ENCODE measurements at places on chromosomes 2 and 18. TPM values are rescaled to one million over a fixed set of nuclear protein-coding genes. Genes with fewer than 3 reads are reported as not detected.

The GRHL1 gene
- polyA plus RNA-seq, result 13.5 TPM

The SCG2 gene
- not detected for polyA plus RNA-seq

DNA sequence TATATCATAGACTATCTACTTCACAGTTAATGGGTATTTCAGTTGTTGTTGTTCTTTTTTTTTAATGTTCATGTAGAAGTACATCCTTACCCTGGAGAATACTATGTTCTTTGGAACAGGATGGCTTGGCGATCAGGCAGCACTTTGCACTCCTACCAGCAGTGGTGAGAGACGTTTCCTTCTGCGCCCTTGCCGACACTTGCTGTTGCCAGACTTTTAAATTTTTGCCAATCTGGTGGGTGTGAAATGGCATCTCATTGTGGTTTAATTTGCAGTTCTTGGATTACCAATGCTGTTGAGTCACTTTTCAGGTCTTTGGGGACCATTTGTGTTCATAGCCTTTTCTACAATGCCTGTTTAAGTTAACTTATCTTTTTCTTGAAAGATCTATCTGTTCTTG lies 197.3 kb downstream of the SH3RF3 start:
- H3K4me1 ChIP-seq, result no peaks in the 10 kb centered on the region
- H3K4me3 ChIP-seq, result no peak overlapping the region
- no peaks in the 10 kb centered on the region for H3K36me3 ChIP-seq
- no peak overlapping the region for H3K27ac ChIP-seq

DNA sequence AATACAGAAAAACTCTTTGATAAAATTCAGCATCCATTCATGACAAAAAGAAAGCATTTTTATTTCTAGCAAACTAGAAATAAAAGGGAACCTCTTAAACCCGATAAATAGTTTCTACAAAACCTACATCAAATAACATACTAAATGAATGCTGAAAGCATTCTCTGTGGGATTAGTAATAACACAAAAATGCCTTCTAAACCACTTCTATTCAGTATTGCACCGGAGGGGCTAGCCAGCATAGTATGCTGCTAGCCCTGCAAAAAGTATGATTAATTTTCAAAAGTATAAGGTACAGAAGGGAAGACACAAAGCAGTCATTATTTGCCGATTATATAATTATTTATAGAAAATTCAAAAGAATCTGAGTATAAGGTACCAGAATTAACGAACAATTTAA lies 145.2 kb downstream of the DTNB start:
- no peaks in the 10 kb centered on the region for H3K27me3 ChIP-seq
- no peak for DNase-seq
- H3K27ac ChIP-seq, result no peak overlapping the region
- no peak overlapping the region for H3K4me3 ChIP-seq

The TEKT4 gene
- not detected for polyA plus RNA-seq

The EVX2 gene
- polyA plus RNA-seq, result not detected

DNA sequence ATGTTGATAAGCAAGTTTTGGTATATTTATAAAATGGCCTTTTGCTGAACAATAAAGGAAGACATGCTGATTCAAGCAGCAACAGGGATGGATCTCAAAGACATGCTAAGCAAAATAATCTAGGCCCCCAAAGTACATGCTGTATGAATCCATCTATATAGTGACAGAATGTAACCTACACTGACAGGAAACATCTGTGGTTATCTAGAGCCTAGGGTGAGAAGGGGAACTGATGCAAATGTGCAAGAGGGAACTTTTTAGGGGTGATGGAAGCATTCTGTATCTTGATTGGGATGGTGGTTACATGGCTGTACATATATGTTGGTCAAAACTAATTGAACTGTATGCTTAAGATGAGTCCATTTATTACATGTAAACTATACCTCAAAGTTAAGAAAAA lies 24.2 kb downstream of the CNRIP1 start:
- H3K27ac ChIP-seq, result no peak overlapping the region
- H3K27me3 ChIP-seq, result no peaks in the 10 kb centered on the region
- no peak for DNase-seq
- H3K4me1 ChIP-seq, result no peaks in the 10 kb centered on the region
- no peaks in the 10 kb centered on the region for H3K36me3 ChIP-seq

DNA sequence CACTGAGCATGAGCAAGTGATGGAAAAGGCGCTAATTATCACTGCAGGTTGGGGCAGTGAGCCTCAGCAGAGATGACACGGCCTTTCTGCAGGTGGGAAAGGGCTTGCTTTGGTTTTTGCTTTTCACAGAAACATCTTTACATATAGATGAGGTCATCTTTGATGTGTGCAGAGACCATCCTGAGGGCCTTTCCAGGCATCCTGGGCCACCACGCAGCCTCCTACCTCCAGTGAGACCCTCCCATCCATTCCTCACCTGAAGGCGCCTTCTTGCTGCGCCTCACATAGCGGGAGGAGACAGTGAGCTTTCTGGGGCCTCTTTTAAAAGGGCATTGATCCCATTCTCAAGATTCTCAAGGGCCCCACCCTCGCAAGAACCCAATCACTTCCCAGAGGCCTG lies 235.3 kb upstream of the RAB6C start:
- peaks cover 1% of the 10 kb centered on the region for H3K27me3 ChIP-seq
- H3K36me3 ChIP-seq, result no peaks in the 10 kb centered on the region
- DNase-seq, result no peak
- H3K4me1 ChIP-seq, result no peaks in the 10 kb centered on the region
- no peak overlapping the region for H3K4me3 ChIP-seq

DNA sequence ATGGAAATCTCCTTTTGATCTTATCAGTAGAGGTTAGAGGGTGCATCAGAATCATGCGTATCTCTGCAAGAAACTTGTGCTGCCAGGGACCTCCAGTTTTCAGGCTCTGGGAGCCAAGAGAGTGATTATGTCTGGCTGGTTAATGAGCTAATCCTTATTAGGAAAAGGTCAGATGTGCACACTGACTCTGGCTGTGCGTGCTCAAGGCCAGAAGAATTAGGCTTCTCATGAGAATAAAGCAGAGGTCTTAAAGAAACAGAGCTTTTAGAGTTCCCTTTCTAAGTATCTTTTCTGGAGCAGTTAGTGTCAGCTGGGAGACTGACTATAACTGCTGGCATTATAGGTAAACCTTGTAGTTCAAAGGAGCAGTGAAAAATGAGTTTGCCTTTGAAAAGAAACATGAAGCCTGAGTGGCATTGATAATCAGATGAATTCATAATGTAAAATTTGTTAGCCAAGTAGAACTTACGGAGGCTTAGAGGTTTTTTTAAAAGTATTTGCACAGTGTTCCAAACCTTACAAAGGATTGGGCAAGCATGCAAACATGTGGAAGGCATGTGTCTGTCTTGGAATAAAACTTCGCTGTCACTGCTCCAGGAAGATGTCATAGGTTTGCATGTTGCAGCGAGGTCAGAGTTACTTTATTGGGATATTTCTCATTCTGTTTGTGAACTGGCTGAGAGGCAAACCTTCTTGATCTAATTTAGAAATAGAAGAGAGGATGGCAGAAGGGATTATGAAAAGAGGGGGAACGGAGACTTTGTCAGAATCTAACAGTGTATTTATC lies 151.7 kb downstream of the ARHGAP28 start:
- no peak overlapping the region for H3K4me3 ChIP-seq
- H3K36me3 ChIP-seq, result no peaks in the 10 kb centered on the region
- no peaks in the 10 kb centered on the region for H3K4me1 ChIP-seq

DNA sequence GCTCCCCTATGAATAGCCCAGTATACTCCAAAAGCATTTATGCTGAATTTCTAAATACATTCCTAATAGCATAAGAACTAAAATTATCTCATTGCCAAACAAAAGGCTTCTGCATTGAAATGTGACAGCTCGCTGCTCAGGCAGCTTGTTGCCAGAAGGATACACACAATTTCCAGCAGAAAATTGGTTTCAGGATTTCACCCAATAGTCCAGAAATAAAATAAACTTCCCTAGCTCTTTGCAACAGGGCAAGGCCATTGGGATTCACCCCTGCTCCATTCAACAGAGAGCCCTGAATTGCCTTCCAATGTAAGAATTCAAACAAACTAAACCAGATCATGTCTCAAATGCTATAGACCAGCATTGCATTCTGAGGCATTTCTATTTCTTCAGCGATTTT lies 70.7 kb downstream of the RBM43 start:
- no peak for DNase-seq
- no peak overlapping the region for H3K27ac ChIP-seq

GRCh38 chr18:70126832-70127231 lies 78.7 kb downstream of the RTTN start:
- no peak overlapping the region for H3K27ac ChIP-seq
- no peaks in the 10 kb centered on the region for H3K27me3 ChIP-seq
- H3K36me3 ChIP-seq, result no peaks in the 10 kb centered on the region
- peaks cover 18% of the 10 kb centered on the region for H3K4me1 ChIP-seq

GRCh38 chr2:120253021-120253882 lies 600 bp downstream of the RALB start:
- 0 out of 2 replicates have a peak, but pooled peaks cover 4% of the 10 kb centered on the region for H3K27me3 ChIP-seq
- peak overlapping the region; percentile 70 for H3K4me3 ChIP-seq
- peak overlapping the region; percentile 47 for H3K27ac ChIP-seq
- H3K4me1 ChIP-seq, result peaks cover 54% of the 10 kb centered on the region
- no peaks in the 10 kb centered on the region for H3K36me3 ChIP-seq

DNA sequence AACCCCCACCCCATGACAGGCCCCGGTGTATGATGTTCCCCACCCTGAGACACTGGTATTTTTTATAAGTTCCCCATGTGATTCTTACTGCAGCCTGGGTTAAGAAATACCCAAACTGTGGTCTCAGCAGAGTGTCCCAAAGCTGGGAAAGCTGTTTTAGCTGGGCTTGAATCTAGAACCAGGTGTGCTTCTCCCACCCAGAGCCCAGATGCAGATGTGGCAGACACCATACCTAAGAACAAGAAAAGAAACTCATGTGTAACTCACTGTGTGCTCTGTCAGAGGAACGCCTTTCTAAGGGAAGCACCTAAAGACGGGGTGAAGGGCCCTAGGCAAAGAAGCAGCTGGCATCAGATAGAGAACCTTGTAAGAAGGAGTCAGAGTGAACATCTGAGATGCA lies 23.9 kb downstream of the DOK1 start:
- H3K27ac ChIP-seq, result no peak overlapping the region
- H3K36me3 ChIP-seq, result no peaks in the 10 kb centered on the region
- no peak for DNase-seq
- H3K27me3 ChIP-seq, result no peaks in the 10 kb centered on the region
- H3K4me1 ChIP-seq, result peaks cover 3% of the 10 kb centered on the region

DNA sequence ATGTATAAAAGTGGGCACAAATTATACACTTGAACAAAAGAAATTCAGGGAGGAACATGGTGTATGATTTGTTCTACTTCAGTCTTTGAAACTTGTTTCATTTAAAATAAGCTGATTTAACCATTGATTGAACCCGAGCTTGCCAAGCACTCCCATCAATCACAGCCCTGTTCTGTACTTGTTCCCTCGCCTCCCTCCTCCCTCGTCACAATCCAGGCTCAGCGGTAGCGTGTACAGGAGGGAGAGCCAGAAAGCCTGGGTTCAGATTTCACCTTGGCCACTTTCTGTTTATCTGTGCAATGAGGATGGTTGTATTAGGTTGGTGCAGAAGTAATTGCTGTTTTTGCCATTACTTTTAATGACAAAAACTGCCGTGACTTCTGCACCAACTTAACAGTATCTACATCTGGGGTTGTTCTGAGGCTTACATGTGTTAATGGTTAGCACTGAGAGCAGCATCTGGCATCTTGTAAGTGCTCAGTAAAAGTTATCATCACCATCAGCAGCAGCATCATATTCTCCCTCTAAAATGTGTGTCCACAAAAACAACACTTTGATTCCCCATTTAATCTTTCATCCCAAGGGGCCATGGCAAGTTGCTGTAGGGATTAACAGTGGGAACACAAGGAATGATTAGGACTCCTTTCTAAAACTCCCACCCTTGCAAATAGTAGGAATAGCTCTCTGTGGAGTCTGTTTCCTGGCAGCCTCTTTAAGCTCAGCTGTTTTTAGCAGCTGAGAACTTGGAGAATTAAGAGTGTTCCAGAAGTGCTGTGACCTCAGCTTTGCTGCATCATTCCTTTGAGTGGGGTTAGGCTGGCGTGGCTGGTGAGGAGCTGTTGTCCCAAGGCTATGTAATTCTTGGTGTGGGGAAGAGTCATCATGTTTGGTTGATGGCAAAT lies 4.7 kb downstream of the DPYSL5 start:
- H3K27ac ChIP-seq, result no peak overlapping the region
- DNase-seq, result no peak
- H3K27me3 ChIP-seq, result peaks cover 18% of the 10 kb centered on the region
- no peak overlapping the region for H3K4me3 ChIP-seq
- peaks cover 7% of the 10 kb centered on the region for H3K4me1 ChIP-seq
- no peaks in the 10 kb centered on the region for H3K36me3 ChIP-seq

GRCh38 chr2:237535385-237536082 lies 30.8 kb upstream of the PRLH start:
- H3K4me3 ChIP-seq, result no peak overlapping the region
- peaks cover 15% of the 10 kb centered on the region for H3K27me3 ChIP-seq
- H3K36me3 ChIP-seq, result no peaks in the 10 kb centered on the region
- H3K4me1 ChIP-seq, result peaks cover 1% of the 10 kb centered on the region
- DNase-seq, result no peak

- no peaks in the 10 kb centered on the region for H3K27me3 ChIP-seq
- H3K4me1 ChIP-seq, result no peaks in the 10 kb centered on the region
- no peaks in the 10 kb centered on the region for H3K36me3 ChIP-seq
These were observed 339.8 kb downstream of the CYP26B1 start for GRCh38 chr2:71807581-71808451.

The TUBA4B gene
- polyA plus RNA-seq, result 0.22 TPM

DNA sequence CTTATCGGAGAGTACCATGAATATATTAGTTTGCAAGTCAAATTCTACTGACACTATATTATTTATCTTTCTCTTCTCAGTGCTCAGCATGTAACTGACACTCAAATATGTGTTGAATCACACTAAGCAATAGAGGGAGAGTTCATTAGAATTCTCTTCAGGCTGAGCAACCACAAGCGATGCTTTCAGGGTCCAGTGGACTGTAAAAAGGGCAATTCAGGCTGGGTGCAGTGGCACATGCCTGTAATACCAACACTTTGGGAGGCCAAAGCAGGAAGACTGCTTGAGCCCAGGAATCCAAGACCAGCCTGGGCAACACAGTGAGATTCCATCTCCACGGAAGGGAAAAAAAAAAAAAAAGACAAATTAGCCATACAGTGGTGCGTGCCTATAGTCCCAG lies 16.3 kb downstream of the PDE6D start:
- no peak overlapping the region for H3K27ac ChIP-seq
- no peaks in the 10 kb centered on the region for H3K36me3 ChIP-seq
- no peaks in the 10 kb centered on the region for H3K4me1 ChIP-seq
- no peak for DNase-seq

GRCh38 chr18:73520229-73520628 lies 627.4 kb downstream of the FBXO15 start:
- no peaks in the 10 kb centered on the region for H3K27me3 ChIP-seq
- peak; percentile 5 for DNase-seq
- no peaks in the 10 kb centered on the region for H3K36me3 ChIP-seq
- H3K27ac ChIP-seq, result no peak overlapping the region
- no peak overlapping the region for H3K4me3 ChIP-seq
- H3K4me1 ChIP-seq, result no peaks in the 10 kb centered on the region

DNA sequence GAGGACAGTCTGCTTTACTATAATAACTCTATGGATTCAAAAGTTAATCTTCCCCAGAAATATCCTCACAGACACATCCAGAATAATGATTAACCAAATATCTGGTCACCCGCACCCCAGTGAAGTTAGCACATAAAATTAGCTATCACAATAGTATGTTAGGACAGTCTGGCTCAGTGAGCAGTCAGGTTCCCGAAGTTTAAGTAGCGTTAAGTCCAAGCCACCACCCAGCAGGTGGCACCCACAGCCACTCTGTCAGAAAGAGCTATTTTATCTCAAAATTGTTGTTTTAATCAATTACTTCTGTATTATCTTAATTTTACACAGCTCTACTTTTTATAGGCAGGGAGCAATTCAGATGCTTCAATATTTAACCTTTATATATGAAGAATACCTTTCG lies 537.5 kb downstream of the MBD2 start:
- DNase-seq, result no peak
- no peaks in the 10 kb centered on the region for H3K4me1 ChIP-seq
- no peak overlapping the region for H3K27ac ChIP-seq
- no peaks in the 10 kb centered on the region for H3K27me3 ChIP-seq

GRCh38 chr2:113962692-113963480 lies 73.0 kb downstream of the ACTR3 start:
- peaks cover 33% of the 10 kb centered on the region for H3K4me1 ChIP-seq
- no peak overlapping the region for H3K4me3 ChIP-seq
- no peak overlapping the region for H3K27ac ChIP-seq

All from HepG2 (cell line).